ENCODE measurements at places on chromosomes 16 and 17.
A peak's percentile ranks its signal among the peaks of the same experiment; 100 is the strongest.

DNA sequence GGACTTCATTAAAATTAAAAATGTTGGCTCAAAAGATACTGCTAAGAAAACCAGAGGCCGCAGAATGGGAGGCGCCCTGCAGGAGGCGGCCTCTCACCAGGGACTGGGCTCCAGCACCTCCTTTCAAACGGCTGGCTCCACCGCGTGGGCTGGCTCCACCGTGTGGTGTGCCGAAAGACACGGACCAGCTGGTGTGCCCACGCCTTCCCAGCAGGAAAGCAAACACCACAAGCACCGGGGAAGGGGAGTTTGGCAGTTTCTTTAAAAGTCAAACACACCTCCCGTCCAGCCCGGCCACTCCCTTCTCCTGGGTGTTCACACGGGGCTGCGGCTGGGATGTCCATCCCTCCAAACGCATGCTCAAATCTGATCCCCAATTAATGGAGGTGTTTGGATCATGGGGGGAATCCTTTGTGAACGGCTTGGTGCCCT is 13.9 kb downstream of the HAGH start:
- no peak overlapping the region for H3K27ac ChIP-seq
- DNase-seq: no peak
- H3K27me3 ChIP-seq: no peaks in the 10 kb centered on the region
- H3K36me3 ChIP-seq: peaks cover 7% of the 10 kb centered on the region

DNA sequence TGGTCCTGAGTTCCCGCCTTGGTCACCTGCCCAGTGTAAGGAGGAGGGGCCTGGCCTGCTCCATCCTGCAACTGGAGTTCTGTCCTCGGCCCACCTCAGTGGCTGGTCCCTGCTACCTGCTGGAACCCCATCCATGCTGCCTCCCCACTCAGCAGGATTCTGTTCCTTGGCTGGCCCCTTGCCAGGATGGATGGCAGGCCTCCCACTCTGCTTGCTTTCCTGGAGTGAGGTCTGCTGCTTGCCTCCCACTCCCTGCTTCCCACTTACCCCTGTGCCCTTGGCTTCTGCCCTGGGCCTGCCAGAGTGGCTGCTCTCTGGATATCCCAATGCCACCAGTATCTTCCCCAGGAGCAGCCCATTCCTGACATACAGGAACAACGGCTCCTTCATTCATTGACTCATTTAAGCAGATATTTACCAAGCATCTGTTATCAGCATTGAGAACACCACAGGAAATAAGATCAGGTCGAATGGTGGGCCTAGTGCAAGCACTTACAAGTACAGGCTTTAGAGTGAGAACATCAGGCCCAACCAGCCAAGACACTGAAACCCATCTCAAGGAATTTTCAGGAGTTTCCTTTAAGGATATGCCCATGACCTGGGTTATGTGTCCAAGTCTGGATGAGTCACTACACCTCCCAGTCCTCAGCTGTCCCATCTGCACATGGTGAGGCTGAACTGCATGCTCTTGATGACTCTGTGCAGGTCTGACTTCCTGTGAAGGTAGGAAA is 17.0 kb upstream of the RPRML start:
- H3K27me3 ChIP-seq: no peaks in the 10 kb centered on the region
- H3K36me3 ChIP-seq: no peaks in the 10 kb centered on the region
- no peaks in the 10 kb centered on the region for H3K4me1 ChIP-seq

DNA sequence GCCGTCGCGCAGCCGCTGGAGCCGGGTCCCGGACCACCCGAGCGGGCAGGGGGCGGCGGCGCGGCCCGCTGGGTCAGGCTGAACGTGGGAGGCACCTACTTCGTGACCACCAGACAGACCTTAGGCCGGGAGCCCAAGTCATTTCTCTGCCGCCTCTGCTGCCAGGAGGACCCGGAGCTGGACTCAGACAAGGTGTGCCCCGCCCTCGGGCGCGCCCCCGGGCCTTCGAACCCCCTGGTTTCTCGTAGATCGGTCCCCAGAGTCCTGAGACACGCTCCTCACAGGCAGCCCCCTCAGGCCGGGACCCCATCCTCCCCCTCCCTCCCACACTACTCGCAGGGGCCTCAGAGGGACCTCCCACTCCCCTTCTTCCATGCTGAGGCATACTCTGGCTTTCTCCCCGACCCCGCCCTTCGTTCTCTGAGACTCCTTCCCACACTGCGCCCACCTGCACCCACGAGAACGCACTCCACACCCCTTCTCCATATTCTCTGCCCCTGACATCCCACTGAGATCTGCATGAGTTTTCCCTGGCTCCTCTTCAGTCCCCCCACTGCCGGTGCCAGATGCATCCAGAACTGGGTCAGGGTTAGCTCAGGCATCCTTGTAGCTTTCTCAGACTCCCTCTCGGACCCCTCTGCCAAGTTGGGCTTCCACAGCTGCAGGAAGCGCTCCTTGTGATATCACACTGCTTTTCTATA is 523 bp downstream of the KCTD2 start:
- H3K4me1 ChIP-seq: peaks cover 4% of the 10 kb centered on the region
- H3K36me3 ChIP-seq: peaks cover 27% of the 10 kb centered on the region
- H3K27ac ChIP-seq: peak overlapping the region; percentile 74
- H3K4me3 ChIP-seq: peak overlapping the region; percentile 88

DNA sequence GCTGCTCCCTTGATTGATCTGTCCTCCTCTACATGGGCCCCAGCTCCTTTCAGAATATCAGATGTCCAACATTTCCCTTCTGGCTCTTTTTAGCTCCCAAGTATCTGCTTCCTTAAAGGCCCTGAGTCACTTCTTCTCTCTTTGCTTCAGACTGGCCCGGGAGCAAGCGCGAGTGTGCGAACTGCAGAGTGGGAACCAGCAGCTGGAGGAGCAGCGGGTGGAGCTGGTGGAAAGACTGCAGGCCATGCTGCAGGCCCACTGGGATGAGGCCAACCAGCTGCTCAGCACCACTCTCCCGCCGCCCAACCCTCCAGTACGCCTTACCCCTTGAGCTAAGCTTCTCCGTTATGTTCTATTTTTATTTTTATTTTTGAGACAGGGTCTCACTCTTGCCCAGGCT is 12.3 kb downstream of the CNTROB start:
- H3K27ac ChIP-seq: no peak overlapping the region
- no peaks in the 10 kb centered on the region for H3K27me3 ChIP-seq
- no peak for DNase-seq
- H3K4me1 ChIP-seq: no peaks in the 10 kb centered on the region
- H3K4me3 ChIP-seq: no peak overlapping the region

- no peak for DNase-seq
- H3K4me3 ChIP-seq: no peak overlapping the region
- no peaks in the 10 kb centered on the region for H3K27me3 ChIP-seq
- H3K36me3 ChIP-seq: no peaks in the 10 kb centered on the region
Observed at GRCh38 chr17:17440938-17441675, 35.7 kb upstream of the MED9 start.

DNA sequence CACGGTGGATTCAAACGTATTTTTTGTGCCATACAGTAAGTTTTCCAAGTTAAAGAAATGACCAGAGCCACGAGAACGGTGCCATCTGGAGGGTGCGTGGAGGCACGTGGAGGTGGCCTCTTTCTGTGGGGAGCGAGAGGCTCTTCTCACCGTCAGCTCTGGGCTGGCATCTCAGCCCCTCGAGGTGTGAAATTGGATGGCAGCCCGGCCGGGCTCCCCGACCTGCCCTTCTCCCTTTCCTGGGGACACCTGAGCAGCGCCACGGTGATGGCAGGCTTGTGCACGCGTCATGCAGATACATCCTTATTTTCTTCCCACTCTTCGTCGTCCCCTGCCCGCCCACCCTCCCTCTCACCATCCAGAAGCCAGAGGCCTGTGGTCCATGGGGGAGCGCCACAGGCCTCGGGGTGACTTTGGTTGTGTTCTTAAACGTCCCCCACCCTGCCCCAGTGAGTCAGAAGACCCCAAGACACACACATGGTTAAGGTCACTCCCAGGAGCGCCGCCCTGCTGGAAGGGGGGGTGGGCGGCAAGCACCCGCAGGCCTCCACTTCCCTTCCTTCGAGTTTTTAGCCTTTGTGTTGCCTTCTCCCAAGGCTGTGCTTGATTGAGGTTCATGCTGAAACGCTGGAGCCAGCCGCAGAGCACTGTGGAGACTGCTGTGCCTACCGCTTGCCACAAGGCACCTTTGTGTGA is 109.4 kb downstream of the BANP start:
- H3K27ac ChIP-seq: no peak overlapping the region
- no peaks in the 10 kb centered on the region for H3K27me3 ChIP-seq
- H3K4me1 ChIP-seq: no peaks in the 10 kb centered on the region
- no peak for DNase-seq
- H3K36me3 ChIP-seq: no peaks in the 10 kb centered on the region
- no peak overlapping the region for H3K4me3 ChIP-seq

DNA sequence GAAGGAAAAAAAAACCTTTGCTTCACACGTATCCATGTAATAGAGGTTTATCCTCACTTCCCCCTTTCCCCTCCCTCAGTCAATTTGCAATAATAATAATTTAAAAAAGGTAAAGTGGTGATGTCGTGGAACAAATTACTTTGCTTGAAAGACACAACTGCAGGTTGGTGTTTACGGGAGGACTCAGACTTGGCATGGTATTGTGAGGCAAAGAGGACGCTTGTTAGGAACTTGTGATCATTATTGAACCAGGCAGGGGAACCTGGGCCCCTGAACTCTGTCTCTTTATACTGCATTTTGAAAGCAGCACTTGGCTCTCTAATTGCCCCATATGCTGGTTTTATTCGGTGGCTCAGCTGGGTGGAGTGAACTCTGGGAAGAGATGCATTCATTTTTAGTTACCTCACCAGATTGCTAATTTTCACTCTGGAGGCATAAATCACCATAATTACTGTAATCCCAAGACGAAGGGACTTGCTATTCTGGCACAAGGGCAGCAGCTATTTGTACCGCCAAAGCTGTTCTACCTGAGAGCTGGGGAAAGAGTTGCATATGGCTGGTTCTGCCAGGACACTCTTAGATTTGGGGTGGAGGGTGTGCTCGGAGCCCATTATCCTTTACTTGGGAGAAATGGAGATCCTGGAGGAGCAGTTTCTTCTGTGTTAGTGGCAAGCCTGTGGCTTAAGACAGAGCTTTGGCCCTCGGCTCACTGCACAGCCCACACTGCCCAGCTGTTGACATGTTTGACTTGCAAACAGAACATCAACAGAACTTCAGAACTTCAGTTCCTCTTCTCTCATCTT is 5.7 kb upstream of the DHX8 start:
- DNase-seq: no peak
- no peaks in the 10 kb centered on the region for H3K36me3 ChIP-seq
- no peak overlapping the region for H3K4me3 ChIP-seq
- H3K27ac ChIP-seq: no peak overlapping the region
- H3K4me1 ChIP-seq: no peaks in the 10 kb centered on the region

- no peak for DNase-seq
- H3K4me1 ChIP-seq: no peaks in the 10 kb centered on the region
- H3K27ac ChIP-seq: no peak overlapping the region
Observed at GRCh38 chr16:46896314-46896968, 12.3 kb downstream of the GPT2 start.

DNA sequence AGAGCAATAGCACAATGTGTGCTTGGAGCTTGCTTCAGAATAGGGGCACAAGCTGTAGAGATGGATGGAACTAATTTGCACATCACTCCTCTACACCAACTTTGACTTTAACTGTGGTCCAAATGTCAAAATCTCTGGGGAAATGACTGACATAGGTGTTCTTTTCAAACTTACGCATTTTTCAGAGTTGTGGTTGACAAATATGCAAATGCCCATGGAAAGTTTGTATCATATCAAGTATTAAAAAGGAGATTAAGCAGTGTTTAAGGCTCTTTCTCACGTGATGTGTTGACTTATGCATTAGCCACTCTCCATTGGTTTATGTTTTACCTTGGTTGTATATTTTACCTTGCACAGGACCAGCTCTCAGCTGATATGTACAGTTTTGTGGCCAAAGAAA is 77.1 kb downstream of the ELAC2 start:
- no peaks in the 10 kb centered on the region for H3K27me3 ChIP-seq
- DNase-seq: no peak
- no peaks in the 10 kb centered on the region for H3K36me3 ChIP-seq

DNA sequence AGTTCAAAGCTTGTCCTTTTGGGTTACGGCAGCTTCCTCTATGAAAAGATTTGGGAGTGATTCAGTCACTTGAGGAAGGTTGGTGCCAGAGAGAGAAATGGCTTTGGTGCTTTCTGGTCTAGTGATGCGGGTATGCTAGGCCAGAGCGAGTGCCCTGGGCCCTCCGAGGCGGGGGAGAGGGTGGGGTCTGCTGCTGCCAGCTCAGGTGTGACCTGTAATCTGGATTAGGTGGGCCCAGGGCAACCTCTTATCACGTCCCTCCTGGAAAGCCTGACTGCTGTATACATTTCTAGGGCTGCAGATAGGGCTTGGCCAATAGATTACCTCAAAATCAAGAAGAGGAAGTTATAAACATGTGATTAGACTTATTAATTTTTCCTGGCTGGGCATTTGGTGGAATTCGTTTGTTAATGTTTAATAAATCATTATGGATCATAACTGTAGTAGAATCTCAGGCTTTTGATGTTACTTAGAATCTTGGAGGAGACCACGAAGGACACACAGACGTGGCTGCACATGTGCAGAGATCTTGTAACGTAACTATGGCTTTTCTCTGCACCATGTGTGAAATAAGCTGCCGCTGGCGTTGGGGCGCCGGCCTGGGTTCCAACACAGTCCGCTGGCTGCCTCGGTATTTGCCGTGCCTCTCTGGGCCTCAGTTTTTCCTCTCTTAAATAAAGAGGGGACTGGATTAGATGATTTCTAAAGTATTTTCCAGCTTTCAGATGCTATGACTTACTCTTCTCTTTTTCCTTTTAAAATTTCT is 1.2 kb downstream of the IRF8 start:
- no peaks in the 10 kb centered on the region for H3K36me3 ChIP-seq
- H3K27me3 ChIP-seq: peaks cover 34% of the 10 kb centered on the region
- H3K4me1 ChIP-seq: no peaks in the 10 kb centered on the region
- no peak overlapping the region for H3K4me3 ChIP-seq
- no peak overlapping the region for H3K27ac ChIP-seq

DNA sequence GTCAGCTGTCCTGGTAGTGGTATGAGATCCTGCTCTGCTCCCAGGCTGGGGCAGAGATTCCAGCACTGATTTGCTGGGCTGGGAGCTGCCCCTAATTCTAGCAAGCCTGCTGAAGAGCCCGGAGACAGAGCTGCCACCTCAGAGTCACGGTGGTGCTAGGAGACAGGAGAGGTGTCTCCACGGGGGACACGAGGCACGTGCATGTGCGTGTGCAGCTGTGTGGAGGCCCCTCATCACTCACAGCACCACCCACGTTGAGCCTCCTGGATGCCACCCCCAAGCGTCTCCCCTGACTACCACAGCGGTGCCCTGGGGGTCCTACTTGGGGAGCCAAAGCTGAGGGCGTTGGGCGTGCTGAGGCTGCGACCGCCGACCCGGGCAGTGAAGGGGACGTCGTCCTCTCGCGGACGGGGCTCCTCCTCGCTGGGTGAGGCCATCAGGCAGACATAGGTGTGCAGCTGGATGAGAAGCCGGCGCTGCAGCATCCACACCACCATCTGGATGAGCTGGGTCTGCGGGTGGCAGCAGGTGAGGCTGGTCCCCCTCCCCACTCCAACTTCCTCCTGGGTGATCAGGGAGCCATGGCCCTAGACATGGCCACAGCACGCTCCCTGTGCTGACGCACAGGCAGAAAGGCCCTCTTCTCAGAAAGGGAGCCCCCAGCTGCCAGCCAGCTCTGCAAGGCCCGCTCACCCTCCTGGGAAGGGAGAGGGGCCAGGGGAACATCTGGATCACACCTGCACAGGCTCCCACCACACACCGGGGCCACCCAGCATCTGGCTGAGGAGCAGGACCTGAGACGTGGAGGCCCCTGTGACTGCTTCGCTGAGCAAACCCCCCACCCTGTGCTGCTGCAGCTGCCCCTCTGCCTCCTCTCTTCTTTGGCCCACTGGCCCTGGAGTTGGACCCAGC is 11.6 kb downstream of the MPG start:
- H3K4me1 ChIP-seq: no peaks in the 10 kb centered on the region
- no peaks in the 10 kb centered on the region for H3K27me3 ChIP-seq
- peaks cover 13% of the 10 kb centered on the region for H3K36me3 ChIP-seq
- DNase-seq: no peak
- H3K27ac ChIP-seq: no peak overlapping the region

Measured in H1 (cell line).